ENCODE measurements at places on chromosomes 7 and 10.
A peak's percentile ranks its signal among the peaks of the same experiment; 100 is the strongest.

- DNase-seq, result no peak
Measured at GRCh38 chr10:79604294-79604693, 6.4 kb upstream of the SFTPA1 start.

- no peak for DNase-seq
Measured at GRCh38 chr7:110281362-110281761, 809.6 kb upstream of the LRRN3 start.

GRCh38 chr10:88990384-88991160 is at the start of gene FAS:
Gene FAS, plus strand, starts transcription at chr10:88990798. Its CDS starts 79 bp downstream, at chr10:88990877.
- peak; percentile 66 for DNase-seq

DNA sequence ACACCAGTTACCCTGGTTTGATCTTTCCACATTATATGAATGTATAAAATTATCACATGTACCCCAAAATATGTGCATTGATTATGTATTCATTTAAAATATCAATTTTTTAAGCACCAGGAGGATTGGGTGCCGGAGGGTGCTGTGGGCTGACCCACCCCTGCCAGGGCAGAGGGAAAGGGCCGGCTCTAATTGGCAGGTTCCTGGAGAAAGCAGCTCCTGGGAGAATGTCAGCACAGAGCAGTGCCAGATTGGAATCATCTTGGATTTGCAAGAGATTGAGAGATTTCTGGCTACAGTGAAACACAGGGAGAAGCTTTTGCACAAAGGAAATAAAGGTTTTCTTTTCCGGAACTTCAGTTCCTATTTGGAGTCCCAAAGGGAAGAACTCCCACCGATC is 264.4 kb upstream of the TCERG1L start:
- no peak for DNase-seq

GRCh38 chr7:98222533-98223195 is 11.4 kb downstream of the BHLHA15 start:
- DNase-seq, result no peak

DNA sequence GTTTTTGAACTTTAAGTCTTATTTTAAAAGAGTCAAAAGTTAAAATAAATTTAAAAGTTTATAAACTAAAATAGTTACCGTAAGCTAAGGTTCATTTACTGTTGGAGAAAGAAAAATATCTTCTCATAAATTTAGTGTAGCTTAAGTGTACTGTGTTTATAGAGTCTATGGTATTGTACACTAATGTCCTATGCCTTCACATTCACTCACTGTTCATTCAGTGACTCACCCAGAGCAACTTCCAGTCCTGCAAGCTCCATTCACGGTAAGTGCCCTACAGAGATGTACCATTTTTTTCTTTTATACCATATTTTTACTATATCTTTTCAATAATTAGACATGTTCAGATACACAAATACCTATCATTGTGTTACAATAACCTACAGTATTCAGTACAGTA is 97.6 kb downstream of the PTN start:
- DNase-seq, result no peak

- no peak for DNase-seq
Measured at GRCh38 chr10:43658227-43658626, 9.5 kb upstream of the ZNF32 start.
